ENCODE measurements at places on chromosomes 2 and 18.

DNA sequence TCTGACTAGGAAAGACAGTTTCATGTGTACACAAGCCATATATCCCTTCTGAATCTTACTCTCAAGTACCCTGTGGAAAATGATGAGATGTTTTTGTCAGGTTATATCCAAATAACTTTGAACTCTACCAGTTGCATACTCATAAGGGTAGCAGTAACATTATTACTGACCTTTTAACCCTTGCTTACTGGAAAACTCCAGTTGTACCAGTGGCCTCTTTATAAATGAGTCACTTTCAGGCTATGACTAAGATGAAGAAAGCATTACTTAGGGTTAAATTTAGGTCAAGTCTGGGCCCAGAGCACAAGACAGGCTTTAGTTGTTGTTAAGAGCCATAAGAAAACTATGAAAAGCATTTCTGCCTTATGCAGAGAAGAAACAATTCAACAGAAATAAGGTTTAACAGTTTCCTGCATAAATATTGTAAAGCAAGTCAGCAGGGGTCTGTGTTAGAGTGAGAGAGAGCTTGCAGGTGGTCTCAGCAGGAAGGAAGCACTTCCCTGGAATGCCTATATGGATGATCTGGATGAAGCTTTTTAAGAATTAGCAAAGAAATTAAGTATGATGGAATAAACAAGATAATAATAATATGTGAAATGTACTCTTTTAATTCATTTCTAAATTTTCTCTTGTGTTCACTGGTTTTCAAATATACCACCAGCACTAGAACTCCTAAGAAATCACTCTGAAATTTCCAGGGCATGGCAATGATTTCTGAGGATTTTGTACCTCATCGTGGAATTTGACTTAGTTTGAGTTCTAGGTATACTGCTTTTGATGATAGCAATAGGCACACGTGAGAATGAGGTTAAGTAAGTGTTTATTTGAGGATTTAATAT is 126.6 kb downstream of the UBE2E3 start:
- H3K36me3 ChIP-seq, result no peaks in the 10 kb centered on the region
- no peak for ATAC-seq
- H3K27me3 ChIP-seq, result no peaks in the 10 kb centered on the region
- no peak overlapping the region for H3K4me3 ChIP-seq

DNA sequence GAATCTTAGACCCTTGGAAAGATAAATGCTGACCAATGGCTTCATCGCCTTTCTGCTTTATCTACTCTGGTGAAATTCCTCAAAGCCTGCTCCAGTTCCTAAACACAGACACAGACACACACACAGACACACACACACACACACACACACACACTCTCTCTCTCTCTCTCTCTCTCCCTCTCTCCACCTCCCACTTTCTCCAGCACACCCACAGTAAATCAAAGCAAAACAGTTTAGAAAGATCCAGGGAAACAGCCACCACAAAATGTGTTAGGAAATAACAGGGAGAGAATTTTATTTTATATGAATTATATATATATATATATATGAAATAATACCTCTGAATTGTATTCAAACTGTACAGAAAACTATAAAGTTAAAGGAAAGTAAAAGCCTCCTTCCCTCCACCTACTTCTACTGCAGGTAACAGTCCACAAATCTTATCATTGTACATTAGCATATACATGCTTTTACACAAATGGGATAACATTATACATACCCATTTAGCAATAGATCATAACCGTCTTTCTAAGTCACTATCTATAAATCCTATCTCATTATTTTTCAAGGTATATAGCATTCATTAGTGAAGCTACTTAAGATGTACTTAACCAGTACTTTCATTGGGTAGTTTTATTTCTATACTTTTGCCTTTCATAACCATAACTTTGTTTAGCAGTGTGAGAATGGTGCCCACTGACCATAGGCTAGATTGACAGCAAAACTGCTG is 38.5 kb downstream of the MREG start:
- H3K27me3 ChIP-seq, result no peaks in the 10 kb centered on the region
- no peaks in the 10 kb centered on the region for H3K36me3 ChIP-seq
- no peak overlapping the region for H3K27ac ChIP-seq
- no peaks in the 10 kb centered on the region for H3K4me1 ChIP-seq
- H3K4me3 ChIP-seq, result no peak overlapping the region
- ATAC-seq, result no peak

GRCh38 chr18:11591957-11592356 is 17.4 kb upstream of the SLC35G4 start:
- no peak overlapping the region for H3K4me3 ChIP-seq
- peaks cover 16% of the 10 kb centered on the region for H3K27me3 ChIP-seq
- H3K27ac ChIP-seq, result no peak overlapping the region
- H3K36me3 ChIP-seq, result no peaks in the 10 kb centered on the region

DNA sequence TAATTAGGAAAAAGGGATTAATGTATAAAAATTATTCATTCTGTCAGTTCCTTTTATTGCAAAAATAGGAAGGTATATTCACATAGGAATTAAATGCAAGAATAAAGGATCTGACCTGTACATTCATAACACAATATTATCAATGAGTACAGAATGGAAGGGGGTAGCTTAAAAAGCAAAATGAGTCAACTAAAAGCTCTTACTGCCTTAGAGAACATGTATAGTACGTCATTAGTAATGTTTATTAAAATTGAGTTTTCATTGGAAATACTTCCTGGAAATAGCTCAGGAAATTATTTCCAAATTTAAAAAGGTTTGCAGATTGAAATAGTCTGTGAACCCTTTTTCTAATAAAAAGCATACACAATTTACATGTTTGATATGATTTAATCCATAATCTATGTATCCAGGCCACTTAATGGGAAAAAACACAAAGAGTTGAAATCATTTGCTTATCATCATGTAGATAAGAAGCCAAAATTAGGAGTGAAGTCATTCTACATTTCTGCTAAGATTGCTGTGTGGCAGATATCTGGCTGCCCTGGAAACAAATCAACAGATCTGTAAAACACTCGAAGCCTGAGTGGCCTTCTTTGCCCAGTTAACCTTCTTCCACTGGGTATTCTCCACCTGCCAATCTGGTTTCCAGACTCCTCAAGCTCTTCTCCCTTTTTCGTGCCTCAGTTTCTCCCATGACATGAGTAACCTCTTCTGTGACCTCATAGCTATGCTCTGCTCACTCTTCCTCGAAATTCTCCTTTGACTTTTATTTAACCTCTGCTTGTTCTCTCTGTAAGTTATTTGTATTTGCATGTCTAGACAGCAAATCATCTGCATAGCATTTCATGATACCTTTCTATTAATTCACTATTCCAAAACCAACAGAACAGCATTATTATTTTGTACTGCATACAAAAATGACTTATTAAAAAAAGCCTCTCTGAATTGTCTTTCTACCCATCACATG is 181.2 kb upstream of the REV1 start:
- no peak overlapping the region for H3K4me3 ChIP-seq
- ATAC-seq, result no peak
- H3K36me3 ChIP-seq, result no peaks in the 10 kb centered on the region
- H3K27me3 ChIP-seq, result no peaks in the 10 kb centered on the region
- no peak overlapping the region for H3K27ac ChIP-seq
- H3K4me1 ChIP-seq, result no peaks in the 10 kb centered on the region

DNA sequence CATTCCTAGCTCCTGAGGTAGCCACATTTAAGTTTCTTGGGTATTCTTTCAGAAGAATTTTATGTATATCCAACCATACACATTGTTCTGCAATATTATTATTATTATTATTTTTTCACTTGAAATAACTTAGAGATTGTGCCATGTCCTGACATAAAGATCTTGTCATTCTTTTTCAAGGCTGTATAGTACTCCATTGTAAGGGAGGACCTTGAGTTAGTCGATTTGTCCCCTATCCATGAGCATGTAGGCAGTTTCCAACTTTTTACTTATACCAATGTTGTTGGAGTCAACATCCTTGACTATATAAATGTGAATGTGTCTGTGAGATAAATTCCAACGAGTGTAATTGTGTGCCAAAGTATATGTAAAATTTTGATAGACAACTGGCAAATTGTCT is 891 bp upstream of the EGR4 start:
- H3K4me3 ChIP-seq, result no peak overlapping the region
- H3K27me3 ChIP-seq, result peaks cover 100% of the 10 kb centered on the region
- no peak for ATAC-seq
